Stimulated activated CD8-positive, alpha-beta memory T cell treated with anti-CD3 and anti-CD28 coated beads, Interleukin-2, amount 100 ng/mL, for 48 hours (primary cell): ENCODE measurements at places on chromosomes 13 and 19.

DNA sequence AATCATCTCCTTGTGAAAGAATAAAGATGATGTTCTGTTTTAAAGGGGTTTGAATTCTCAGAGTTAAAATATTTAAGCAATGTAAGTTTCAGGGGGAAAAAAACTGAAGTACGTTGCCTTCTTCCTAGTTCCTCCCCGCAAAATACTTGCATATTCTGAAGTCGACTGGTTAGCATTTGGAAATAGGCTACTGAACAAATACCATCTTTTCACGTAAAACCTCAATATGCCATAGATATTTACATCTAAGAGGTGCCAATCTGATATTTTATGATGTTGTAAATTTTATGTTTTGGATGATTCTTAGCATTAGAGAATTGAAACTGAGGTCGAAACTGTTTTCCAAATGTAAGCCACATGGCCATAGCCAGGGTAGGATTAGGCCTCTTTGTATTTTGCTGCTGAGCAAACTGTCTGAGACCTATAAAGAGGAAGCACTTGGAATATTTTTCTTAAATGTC is 138.3 kb downstream of the FLT1 start:
- no peak for DNase-seq

DNA sequence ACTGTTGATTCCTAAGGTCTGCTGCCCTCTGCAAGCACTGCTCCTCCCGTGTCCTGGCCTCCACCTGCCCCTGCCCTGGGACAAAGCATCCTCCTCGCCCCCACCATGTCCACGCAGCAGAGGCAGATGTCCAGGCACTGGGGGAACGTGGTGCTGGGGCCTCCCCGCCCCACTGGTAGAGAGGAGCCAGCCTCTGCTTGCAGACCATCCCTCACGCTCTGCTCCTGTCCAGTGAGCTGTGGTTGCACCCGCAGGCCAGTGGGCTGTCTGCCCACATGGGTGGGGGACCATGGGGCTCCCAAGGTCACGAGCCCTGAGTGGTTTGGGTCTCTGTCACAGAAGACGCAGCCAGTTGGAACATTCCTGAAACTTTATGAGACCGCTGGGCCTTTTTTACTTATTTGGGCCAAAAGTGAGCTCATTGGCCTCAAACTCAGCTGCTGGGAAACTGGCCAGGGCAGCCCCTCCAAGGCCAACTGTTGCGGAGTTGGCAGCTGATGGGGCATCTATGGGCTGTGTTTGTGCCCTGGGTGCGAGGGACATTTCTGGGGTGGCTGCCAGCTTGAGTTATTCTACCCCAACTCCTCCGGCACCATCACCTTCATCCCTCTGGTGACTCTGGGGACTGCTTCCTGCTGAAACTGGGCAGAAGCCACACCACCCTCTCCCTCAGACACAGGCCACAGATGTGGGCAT is 64.8 kb upstream of the F7 start:
- no peak for DNase-seq

GRCh38 chr19:49315111-49315510 is 9.9 kb downstream of the SLC6A16 start:
- DNase-seq = no peak

GRCh38 chr19:36103040-36103626 is 7.8 kb upstream of the OVOL3 start:
- no peak for DNase-seq

GRCh38 chr13:95492044-95492801 is 60.3 kb upstream of the CLDN10 start:
- no peak for DNase-seq

DNA sequence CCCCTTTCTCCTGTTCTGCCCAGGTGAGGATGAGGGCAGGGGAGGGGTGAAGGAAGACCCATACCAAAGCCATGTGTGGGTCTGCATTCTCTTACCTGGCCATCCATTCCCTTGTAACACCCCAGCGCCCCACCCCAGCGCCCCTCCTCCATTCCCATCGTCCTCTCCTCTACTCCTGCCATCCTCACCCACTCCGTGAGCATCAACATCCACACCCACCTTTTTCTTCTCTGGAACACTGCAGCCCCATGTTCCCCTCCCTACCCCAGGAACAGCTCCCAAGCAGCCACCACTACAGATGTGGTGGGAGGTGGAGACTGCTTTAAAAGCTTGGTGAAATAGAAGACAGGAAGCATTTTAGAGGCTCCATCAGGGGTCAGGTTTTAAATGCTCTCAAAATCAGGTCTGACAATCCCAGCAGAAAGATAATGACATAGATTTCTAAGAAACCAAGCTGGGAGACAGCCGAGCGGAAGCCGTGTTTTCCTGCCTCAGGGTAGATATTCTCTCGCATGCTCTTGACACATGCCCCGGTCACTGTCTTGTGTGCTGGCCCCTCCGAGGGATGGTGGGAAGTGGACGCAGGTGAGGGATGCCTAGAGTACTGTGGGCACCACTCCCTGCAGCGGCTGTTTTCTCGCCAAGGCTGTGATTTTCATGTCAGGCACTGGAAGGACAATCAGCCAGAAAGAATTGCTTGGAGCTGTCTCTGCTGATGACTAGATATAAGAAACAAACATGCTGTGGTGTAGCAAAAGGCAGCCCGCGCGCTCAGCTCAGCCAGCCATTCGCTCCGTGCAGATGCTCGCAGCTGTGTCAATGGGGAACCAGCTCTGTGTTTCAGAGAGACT is 9.8 kb downstream of the MEDAG start:
- DNase-seq = no peak

GRCh38 chr13:46831588-46832194 is 34.7 kb upstream of the ESD start:
- DNase-seq = peak; percentile 3

GRCh38 chr19:50025794-50026549 is at the start of gene ZNF473:
TSS of gene ZNF473 (plus strand) at chr19:50026005. CDS start at chr19:50031083, 5,078 bp downstream.
- peak; percentile 82 for DNase-seq

DNA sequence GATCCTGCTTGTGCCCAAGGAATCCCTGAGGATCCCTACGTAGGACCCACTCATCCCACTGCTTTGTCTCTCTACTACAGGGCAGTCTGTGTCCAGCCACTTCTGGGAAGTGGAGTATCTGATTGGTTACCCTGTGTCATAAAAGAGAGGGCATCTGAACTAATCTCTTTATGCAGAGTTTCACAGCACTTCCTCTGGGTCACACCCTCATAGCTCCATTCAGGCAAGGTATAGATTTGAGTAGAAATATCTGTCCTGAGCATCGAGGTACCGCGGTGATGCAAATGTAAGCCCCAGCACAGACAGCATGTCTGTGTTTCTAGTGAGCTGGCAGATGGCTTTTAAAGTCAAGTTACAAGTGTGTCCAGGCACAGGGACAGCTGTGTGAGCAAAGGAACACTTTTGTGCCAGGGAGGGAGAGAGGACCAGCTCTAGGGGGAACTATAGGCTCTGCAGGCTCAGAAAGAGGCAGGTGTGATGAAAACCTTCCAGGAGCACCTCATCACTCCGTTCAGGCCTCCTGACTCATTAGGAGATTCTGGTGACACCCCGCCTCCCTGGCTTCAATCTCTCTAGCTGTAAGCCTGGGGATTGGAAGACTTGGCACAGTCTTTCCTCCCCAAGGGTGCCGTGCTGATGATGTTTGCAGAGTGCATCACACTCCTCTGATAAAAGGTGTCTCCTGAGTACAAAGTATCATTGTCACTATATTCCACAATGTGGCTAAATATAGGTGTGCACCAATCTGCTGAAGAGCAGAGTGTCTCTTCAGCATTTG is 84.3 kb upstream of the UBL3 start:
- DNase-seq = no peak

DNA sequence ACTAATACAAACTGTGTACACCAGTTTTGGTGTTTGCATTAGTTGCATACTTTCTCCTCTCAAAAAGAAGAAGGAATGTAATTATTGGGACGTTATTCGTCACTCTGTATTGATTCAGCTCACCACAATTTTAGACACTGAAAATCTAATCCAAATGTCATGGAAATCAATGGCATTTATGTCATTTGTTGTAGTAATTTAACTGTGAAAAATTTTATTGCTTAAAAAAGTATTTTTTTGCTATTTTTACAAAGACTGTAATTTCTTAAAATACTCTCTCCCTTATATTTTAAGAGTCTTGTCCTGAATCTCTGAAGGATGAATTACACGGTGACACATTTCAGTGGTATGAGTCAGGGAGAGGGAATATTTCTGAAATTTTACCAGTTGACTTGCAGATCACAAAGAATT is 2117.6 kb downstream of the PCDH9 start:
- no peak for DNase-seq

DNA sequence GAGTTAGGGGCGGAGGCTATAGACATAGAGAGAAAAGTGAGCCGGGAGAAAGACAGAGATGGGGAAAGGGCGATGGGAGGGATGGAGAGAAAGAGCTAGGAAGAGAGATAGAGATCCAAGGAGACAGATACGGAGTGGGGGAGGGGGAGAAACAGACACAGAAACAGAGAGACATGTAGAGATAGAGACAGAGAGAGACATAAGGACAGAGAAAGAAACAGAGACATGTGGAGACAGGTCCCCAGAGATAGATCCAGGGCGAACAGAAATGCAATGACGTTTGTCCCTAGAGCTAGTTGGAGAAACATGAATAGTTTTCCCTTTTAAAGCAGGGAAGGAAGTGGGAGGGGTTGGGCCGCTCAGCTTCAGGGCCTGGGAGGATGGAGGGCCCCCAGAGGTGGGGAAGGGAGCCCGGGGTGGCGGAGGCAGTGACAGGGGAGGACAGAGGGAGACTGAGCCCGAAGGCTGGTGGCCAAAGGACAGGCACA is 4.6 kb downstream of the PPP1R14A start:
- no peak for DNase-seq
